Stimulated activated effector memory CD8-positive, alpha-beta T cell treated with anti-CD3 and anti-CD28 coated beads, Interleukin-12 subunit alpha, Interleukin-12 subunit beta, amount 100 ng/mL, for 72 hours (primary cell): ENCODE measurements at places on chromosomes 13 and 19.

DNA sequence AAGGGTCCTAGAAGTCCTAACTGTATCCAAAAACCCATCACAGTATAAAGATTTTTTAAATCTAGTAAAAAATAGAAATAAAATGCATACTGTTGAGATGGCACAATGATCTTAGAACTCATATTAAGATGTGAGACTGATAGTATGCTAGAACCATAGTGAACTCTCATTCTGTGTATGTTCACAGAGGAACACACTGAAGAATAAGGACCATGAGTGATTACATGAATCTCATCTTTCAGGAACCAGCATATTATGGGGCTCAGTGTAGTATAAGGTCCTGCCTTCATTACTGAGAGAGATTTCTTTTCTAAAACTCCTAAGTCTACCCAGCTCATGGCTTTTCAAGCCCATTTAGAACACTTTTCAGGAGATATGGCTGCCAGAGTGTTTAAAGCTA, 59.8 kb upstream of the RFC3 start:
- no peak for DNase-seq

DNA sequence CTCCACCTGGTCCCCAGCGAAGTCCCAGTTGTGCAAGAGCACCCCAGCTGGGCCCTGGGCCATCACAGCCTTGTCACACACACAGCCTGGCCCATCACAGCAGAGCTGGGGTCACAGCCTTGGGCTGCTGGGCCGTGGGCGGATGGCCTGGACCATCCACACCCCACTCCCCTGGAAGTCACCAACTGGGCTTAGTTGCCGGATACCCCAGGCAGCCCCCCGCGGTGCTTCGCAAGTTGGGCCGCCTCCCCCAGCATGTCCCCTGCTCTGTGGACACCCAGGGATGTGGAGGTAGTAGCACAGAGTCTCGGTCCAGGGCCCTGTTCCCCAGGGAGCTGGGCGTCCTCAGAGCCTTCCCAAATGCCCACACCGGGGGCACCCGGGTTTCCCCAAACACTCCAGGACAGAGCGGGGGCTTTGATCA, 4.5 kb upstream of the ZNF554 start:
- DNase-seq, result no peak

DNA sequence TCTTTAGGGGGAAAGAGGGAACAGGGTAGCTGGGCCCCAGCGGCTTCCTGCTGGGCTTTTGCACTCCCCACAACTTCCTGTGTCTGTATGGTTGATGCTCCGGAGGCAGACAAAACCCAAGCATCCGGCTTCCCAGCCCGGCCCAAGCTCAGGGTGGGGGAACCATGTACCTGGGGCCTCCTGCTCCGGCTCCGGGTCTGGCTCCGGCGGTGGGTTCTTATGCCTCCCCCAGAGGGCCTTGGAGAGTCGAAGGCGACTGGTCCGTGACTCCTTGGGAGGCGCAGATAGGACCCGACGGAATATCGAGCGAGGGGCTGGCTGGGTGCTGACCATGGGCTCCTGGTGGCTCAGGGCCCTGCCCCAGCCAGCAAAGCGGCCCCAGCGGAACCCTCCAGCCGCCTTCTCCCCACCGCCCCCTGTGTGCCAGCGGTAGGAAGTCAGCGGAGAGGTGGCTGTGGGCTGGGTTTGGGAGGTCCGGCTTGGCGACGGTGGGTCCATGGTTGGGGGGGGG, 428 bp downstream of the RASAL3 start:
- peak; percentile 85 for DNase-seq

- peak; percentile 40 for DNase-seq
These were observed 524 bp downstream of the NAA16 start for GRCh38 chr13:41311406-41312175.

DNA sequence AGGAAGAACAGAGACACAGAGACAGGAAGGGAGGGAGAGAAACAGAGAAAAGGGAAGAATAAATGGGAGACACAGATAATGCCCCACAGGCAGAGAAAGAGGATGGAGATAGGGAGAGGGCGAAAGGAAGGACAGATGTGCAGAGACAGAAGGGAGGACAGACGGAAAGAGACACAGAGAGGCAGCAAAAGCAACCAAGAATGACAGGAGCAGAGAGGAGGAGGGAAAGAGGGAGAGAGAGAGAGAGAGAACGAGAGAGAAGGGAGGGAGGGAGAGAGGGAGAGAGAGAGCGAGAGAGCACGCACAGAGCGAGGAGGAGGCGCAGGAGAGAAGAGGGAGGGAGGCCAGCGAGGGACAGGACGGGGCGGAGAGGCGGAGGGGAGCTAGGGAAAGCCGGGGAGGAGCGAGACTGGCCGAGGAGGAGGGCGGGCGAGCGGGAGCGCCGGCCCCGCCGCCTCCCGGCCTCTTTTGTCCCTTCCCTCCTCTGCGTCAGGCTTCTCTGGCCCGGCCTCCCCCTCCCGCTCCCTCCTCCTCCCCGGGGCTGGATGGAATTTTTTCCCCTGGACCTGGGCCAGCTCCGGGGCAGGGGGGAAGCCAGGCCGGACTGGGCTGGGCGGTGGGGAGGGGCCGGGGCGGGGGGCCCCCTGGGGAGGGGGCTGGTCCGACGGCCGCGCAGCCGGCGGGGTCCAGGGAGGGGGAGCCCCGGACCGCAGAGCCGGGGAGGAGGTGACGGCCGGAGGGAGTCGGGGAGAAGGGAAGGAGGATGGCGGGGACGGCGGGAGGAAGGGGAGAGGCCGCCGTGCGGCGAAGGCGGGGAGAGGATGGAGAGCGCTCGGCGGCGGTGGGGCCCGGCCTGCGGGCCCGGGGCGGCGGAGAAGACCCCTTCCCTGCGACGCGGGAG, 4.2 kb upstream of the SPACA6 start:
- no peak for DNase-seq

DNA sequence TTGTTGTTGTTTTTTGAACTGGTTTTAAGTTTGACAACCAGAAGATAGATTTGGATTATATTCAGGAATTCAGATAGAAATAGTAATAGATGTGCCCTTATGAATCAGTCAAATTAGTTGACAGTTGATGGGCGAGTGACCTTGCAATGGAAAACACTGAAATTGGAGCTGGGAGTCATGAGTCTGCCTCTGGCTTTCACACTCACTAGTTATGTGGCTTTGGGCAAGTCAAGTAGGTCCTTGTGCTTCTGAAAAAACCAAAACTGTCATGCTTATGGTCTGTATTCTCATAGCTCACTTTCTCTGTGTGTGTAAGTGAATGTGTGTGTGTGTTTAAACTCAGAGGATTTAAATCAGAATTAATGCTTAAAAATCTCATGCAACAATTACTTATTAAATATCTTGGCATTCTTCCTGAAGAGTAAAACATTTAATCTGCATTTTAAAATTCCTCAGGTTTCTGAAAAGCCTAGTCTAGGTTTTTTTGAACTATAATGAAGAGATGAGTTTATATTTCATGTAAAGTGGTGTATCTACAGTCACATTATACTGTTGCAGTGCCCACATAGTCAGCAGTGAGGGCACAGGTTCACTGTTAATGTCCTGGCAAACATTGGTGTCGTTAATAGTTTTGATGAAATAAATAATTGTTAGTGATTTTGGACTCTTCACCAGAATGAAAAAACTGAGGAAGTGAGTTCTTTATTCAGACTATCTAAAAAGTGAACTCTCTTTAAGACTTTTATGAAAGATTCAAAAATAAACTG, 32.5 kb downstream of the UCHL3 start:
- DNase-seq, result no peak

- DNase-seq, result no peak
These were observed 1065.1 kb upstream of the SPRY2 start for GRCh38 chr13:81406022-81406421.

GRCh38 chr13:68535329-68535728, 1305.2 kb upstream of the PCDH9 start:
- DNase-seq, result no peak

- DNase-seq, result no peak
These were observed 47.4 kb upstream of the PCDH20 start for GRCh38 chr13:61463024-61463423.
